Esophagus mucosa (tissue), 1 donor: ENCODE measurements at places on chromosomes 5 and 9.

DNA sequence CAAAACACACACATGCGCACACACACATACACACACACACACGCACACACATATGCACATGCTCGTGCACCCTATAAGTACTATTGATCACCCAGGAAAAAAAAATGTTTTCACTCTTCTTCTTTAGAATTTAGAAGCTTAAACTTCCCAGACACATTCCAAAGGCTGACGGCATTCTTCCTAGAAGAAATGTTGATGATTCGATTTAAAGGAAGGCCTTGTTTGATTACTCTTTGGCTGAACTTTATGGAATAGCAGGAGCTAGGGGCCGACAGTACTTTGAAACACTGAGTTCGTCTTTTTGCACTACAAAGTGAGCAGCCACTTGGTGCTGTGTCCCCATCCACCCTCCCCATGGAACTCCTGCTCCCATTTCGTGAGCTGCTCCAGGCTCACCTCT lies 113.2 kb downstream of the EGFLAM start:
- no peak for ATAC-seq

- no peak for ATAC-seq
These were observed 5.1 kb upstream of the RALGDS start for GRCh38 chr9:133125941-133126696.

GRCh38 chr5:66436721-66437120 lies 159.5 kb upstream of the MAST4 start:
- no peak for ATAC-seq

GRCh38 chr5:38115318-38115827 lies 143.0 kb upstream of the EGFLAM start:
- ATAC-seq: no peak

GRCh38 chr9:38720083-38720745 lies at the start of gene FAM240B:
Gene FAM240B, minus strand, starts transcription at chr9:38720133. Its CDS starts 16,134 bp downstream, at chr9:38703999.
- no peak for ATAC-seq

DNA sequence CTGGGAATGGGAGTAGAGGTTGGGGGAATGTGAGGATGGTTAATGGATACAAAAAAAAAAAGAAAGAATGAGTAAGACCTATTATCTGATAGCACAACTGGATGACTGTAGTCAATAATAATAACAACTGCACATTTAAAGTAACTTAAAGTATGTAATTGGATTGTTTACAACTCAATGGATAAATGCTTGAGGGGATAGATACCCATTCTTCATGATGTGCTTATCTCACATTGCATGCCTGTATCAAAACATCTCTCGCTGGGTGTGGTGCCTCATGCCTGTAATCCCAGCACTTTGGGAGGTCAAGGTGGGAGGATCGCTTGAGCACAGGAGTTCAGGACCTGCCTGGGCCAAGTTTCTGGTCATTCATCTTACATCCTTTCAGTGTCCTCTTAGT lies 34.6 kb downstream of the MCCC2 start:
- no peak for ATAC-seq

GRCh38 chr9:15785584-15785983 lies 232.7 kb downstream of the CCDC171 start:
- no peak for ATAC-seq

DNA sequence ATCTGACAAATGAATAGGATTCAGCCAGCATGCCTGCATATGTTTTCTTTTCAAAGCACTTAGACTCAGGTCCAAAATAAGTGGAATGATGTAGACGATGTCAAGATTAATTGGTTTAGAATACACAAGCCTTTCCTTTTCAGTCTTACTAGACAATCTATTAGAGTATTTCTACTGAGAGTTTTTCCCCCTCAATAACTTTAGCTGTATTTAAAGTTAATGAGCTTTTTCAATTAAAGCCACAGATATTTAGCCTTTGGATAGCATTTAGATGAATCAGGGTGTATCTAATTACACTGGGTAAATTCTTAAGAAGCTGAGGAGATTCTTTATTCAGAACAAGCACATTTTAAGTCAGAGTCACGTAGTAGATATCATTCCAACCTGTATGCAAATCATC lies 198.7 kb upstream of the MPDZ start:
- no peak for ATAC-seq

GRCh38 chr5:54469622-54470021 lies 14.1 kb downstream of the HSPB3 start:
- ATAC-seq: no peak

- no peak for ATAC-seq
These were observed 27.4 kb upstream of the ENHO start for GRCh38 chr9:34550016-34550680.

- ATAC-seq: no peak
These were observed 340.2 kb downstream of the NDUFS4 start for GRCh38 chr5:53900677-53901076.

DNA sequence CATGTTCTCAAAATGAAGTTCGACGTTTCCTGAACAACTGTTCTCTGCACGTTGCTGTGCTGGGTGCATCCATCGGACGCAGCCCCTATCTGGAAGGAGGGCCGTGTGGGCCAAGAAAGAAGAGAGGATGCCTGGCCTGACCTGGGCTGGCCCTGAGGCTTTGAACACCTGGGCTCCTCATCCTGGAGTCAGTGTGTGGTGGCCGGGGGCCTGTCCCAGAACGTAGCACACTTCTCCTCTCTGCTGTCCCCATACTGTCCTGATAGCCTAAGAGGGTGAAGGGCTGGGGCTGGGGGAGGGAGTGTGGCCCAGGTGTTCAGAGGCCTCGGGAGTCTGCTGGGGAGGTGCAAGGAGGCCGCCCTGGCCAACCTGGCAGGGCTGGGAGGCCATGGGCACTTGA lies 21.5 kb downstream of the COL5A1 start:
- no peak for ATAC-seq

DNA sequence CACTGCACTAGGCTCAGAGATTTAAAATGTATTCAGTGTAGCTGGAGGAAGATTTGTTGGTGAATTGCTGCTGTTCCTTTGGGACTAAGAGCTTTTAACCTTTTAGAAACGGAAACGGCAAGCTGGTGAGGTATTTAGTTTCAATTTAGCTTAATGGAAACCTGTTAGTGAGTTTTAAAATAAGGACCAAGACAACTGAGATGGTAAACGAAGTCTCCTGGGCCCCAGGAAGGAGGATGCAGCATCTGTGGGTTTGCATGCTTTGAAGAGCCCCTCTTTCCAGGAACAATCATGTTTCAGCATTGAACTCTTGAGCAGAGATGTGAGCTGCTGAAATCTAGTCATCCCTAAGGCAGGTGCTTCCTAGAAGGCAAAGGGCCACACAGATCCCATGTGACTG lies 16.5 kb downstream of the DNAI1 start:
- ATAC-seq: no peak
